HFF-Myc (cell line): ENCODE measurements at places on chromosomes 1 and 21.
A peak's percentile ranks its signal among the peaks of the same experiment; 100 is the strongest.

- DNase-seq: no peak
These were observed 64.5 kb downstream of the COL18A1 start for GRCh38 chr21:45469273-45470086.

GRCh38 chr1:235113183-235113917 is 15.3 kb downstream of the TOMM20 start:
- no peak for DNase-seq

- no peak for DNase-seq
These were observed 81.0 kb downstream of the NOTCH2 start for GRCh38 chr1:119988306-119989062.

DNA sequence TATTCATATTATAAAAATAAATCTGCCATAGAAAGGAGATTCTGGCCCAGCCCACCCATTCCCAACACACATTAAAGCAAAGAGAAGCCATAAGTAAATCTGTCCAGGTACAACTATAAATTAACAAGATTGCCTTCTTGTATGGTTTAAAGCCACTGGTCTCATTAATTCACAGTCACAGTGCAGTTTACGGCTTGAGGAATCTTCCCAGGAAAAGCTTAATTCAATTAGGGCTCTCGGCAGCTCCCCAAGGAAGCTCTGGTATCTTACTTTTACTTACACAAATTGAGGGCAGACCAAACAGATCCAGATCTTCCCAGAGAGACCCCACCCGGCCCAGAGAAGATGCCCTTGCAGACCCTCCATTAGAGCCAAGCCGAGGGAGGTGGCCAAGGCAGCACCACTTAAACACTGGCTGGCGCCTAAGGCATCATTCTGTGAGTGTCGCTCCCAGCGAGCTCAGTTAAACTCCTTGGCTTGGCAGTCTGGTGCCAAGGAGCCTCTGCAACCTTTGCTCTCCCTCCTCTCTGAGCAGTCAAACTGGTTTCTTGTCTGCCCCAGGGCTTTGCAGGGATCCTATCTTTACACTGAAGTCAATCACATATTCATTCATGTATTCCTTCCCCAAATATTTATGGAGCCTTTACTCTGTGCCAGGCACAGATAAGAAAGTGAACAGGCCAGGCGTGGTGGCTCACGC is 10.7 kb downstream of the SLC9A1 start:
- DNase-seq: no peak

DNA sequence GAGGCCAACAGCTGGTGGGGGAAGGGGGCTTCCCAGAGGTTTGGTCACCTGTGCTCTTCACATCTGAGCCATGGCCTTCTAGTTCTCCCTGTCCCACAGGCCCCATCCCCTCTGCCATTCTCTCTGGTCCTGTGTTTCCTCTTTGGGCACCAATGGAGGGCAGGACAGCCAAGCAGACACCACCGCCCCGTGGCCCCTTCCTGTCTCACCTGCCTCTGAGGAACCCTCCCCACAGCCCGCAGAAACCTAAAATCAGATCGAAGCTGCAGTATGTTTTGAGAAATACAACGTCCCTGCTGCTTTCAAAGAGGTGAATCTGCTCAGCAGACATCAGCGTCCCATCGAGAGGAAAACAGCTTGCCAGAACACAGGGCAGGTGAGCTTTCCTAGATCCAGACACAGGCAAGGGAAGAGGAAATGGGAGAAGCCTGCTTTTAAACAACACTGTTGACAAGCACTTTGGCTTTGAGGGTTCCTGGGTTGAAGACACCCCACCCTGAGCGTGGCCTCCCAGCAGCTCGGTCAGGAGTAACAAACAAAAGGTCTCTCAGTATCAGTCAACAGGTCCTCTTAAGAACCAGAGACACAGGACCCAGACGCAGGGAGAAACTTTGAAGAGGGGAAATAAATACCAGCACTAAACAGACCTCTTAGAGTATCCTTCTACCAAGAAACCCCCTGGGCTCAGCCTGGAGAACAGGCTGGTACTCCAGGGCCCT is 2.3 kb downstream of the PANK4 start:
- no peak for DNase-seq

- no peak for DNase-seq
These were observed 133.0 kb upstream of the SPAG17 start for GRCh38 chr1:118317842-118318614.

DNA sequence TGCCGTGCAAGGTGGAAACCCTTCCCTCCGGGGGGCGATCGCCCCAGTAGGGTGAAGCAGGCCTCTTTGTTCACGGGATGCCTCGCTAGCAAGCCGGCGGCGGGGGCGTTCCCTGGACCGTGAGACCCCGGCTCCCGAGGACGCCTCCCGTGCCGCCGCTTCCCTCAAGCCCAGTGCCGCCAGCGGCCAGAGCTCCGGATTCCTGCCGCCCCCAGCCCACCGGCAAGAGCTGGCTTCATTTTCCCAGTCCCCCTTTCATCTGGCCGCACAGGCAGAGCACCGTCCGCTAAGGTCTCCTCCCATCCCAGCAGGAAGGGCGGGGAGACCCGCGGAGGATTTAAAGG is 16.3 kb downstream of the IER5 start:
- no peak for DNase-seq

GRCh38 chr1:174000371-174000770 is 21.8 kb downstream of the RC3H1 start:
- DNase-seq: no peak

DNA sequence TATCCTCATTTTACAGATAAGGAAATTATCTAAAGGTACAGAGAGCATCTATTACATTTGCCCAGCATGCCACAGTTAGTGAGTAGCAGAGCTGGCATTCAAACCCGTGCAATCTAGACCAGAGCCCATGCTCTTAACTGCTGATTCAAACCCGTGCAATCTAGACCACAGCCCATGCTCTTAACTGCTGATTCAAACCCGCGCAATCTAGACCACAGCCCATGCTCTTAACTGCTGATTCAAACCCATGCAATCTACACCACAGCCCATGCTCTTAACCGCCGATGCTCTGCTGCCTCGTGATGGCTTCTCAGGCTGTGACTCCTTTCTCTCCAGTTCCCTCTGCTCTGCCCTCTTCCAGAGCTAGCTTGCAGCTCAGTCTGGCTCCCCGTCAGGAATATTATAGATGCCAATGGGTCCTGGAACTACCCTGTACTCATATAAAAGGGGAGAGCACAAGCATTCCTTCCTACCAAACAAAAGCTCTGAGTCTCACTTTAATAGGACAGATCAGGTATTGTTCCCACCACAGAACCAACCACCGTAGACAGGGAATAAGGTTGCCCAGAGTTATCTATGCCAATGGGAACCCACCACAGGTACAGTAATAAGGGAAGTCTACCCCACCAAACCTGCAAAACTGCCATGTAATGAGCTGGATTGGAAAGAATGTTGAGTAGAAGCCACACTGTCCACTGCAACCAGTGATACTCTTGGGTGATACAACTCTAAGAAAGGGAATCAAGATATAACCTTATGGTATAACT is 78.4 kb downstream of the SMYD3 start:
- no peak for DNase-seq

GRCh38 chr1:51215169-51215568 is 20.9 kb upstream of the RNF11 start:
- no peak for DNase-seq

DNA sequence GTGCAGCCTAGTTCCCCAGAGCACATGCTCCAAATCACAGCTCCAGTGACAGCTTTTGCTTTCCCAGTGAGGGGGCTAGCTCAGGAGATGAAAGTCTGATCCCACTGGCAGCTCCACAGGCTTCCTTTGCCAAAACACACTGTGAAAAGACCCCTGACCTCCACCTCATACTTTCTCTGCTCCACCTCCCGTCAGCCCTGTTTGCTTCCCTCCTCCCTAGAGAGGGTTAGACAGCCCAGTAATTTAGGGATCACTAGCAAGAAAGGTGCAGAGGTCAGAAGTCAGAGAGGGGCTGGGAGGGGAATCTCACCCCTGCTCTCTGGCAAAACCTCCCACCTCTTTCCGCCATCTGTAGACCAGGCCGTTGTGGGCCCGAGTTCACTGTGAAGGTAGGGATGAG is 62.8 kb downstream of the PLXNA2 start:
- no peak for DNase-seq

- no peak for DNase-seq
These were observed 253.8 kb downstream of the PCP4 start for GRCh38 chr21:40120940-40121575.

GRCh38 chr1:19317126-19317910 is 5.2 kb downstream of the SLC66A1 start:
- no peak for DNase-seq

- no peak for DNase-seq
These were observed 234.7 kb downstream of the CACNA1E start for GRCh38 chr1:181718034-181718433.

DNA sequence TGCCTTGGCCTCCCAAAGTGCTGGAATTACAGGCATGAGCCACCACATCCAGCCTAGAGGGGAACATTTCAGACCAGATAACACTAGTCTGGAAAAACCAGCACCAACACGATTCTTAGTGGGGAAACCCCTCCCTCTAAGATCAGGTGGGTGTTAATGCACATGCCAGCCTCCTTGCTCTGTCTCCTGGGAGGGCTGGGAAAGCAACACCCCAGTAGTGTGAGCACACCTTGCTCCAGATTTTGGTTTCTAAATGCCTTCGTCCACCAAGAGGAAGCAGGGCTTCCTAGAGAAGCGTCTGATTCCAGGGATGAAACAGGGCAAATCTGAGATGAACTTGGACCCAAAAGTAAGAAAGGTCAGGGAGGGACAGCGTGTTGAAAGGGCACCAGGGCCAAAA is 2.2 kb upstream of the KRTAP10-4 start:
- no peak for DNase-seq

- DNase-seq: no peak
These were observed 3881.6 kb downstream of the SRGAP2C start for GRCh38 chr1:125066385-125066784.

- no peak for DNase-seq
These were observed 22.4 kb downstream of the PTAFR start for GRCh38 chr1:28154078-28154594.

DNA sequence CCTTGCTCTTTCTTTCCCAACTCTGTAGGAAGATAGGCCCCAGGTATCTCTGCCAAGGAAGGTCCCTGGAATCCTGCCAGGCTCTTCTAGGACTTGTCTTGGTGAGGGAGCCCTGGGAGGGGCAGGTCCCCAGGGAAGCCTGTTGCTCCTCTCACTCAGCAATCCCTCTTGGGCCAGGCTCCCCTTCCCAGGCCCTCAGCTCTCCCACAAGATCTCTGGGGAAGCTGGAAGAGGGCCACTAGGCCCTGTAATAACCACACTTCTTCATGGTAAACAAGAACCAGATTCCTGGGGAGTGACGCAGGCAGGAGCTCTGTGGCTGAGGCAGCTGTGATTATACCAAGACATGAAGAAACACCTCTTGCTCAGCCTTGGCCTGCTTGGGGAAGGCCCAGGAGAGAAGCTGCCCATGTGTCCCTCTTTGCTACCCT is 9.9 kb upstream of the MAPKAPK2 start:
- peak; percentile 91 for DNase-seq

- no peak for DNase-seq
These were observed 15.8 kb downstream of the OR14I1 start for GRCh38 chr1:248686815-248687214.

GRCh38 chr1:53334312-53334711 is 6.4 kb upstream of the LRP8 start:
- no peak for DNase-seq

DNA sequence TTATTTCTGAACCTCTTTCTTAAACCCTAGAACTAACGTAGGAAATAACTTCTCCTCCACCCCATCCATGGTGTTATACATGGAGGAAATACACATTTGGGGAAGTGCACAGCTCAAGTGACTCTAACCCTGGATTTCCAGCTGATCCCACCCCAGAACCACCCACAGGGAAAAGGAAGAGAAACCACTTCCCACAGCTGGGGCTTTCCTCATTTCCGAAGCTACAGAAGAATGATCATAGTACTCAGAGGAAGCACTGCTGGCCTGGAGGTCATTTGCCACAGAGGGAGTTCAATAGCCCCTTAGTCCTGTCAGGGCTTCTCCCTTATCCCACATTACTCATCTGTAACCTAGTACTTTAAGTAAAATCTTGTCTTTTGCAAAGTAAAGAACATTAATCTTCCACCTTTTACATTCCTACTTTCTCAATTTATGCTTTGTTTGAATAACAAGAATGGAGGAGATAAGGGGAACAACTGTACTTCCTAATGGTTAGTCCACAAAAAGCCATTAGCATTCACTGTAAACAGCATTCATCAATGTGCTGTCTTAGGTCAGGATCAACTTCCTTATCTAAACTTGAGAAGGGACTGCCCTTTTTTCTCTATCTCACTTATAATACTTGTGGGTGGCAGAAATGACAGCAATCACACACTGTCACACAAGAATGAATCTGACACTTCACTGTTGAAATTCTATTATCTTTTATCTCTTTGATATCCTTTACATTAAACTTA is 63.0 kb upstream of the RGS1 start:
- no peak for DNase-seq

GRCh38 chr1:47753808-47754207 is 243.4 kb downstream of the TRABD2B start:
- DNase-seq: no peak

- no peak for DNase-seq
These were observed 1.2 kb downstream of the GPR52 start for GRCh38 chr1:174448974-174449373.

DNA sequence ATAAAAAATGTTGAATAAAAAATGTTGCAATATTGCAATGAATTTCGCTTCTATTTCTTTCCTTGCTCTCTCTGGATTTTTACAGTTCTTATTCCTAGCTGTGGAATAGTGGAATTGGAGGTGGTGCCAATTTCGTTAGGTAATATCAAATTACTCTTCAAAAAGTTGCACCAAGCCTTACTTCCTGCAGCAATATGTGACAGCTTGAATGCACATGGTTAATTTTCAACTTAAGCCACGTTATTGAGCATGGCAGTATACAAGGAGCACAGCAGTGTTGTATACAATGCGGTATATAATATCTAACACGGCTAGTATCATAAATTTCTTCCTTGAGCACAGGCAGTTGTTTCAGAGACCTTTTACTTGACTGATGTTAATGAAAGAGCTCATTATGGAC is 152.5 kb downstream of the NOS1AP start:
- DNase-seq: no peak

DNA sequence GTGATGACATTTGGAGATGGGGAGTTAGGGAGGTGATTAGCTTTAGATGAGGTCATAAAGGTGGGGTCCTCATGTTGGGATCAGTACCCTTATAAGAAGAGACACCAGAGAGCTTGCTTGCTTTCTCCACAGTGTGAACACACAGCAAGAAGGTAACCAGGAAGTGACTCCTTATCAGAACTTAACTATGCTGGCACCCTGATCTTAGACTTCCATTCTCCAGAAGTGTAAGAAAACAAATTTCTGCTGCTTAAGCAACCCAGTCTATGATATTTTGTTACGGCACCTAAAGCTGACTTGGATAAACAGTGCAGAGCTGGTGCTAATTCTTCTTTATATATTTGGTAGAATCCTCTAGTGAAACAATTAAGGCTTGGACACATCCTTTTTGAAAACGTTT is 346.0 kb downstream of the AGBL4 start:
- DNase-seq: no peak

- DNase-seq: peak; percentile 33
These were observed 47.0 kb downstream of the F5 start for GRCh38 chr1:169538998-169539871.

GRCh38 chr21:42062236-42063022 is 8.7 kb upstream of the UMODL1 start:
- DNase-seq: no peak

GRCh38 chr1:31593770-31594632 is 17.7 kb downstream of the TINAGL1 start:
- no peak for DNase-seq
